ENCODE measurements at places on chromosomes 13 and 19.
A peak's percentile ranks its signal among the peaks of the same experiment; 100 is the strongest.

GRCh38 chr19:1261798-1262622 lies 7.1 kb upstream of the CIRBP start:
- DNase-seq, result no peak

- DNase-seq, result no peak
Measured at GRCh38 chr13:97896446-97896845, 57.0 kb upstream of the IPO5 start.

- DNase-seq, result peak; percentile 7
Measured at GRCh38 chr13:102400675-102401145, 1.1 kb downstream of the FGF14 start.

DNA sequence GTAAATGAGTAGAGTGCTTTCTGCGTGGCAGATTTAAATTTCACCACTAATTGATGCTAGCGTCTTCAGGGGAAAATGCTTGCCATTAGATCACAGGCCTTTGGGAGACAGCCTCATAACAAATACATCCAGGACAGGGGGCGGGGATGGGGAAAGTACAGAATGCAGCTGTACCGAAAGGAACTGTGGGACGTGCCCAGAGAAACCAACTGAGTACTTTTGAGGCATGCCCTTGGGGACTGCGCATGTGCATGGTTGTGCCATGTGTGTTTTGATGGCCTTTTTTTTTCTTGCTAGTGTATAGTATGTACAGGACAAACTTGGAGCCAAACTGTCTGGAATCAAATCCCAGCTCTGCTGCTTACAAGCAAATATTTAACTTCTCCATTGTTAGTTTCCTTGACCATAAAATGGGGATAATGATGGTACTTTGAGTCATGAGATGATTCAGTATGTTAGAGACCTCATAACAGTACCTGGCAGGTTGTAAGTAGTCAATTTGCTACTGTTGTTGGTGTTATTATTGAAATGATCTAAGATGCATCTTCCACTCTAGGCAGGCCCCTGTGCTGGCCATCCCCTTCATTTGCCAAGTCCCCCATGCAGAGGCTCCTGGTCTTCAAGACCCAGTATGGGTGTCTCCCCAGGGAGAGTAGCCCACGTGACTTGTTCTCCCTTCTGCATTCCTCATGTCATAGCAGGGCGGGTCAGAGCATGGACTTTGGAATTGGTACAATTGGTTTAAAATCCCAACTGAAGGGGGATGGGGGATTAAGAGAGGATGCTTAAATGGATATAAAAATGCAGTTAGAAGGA lies 68.3 kb upstream of the NPAS1 start:
- DNase-seq, result peak; percentile 46

DNA sequence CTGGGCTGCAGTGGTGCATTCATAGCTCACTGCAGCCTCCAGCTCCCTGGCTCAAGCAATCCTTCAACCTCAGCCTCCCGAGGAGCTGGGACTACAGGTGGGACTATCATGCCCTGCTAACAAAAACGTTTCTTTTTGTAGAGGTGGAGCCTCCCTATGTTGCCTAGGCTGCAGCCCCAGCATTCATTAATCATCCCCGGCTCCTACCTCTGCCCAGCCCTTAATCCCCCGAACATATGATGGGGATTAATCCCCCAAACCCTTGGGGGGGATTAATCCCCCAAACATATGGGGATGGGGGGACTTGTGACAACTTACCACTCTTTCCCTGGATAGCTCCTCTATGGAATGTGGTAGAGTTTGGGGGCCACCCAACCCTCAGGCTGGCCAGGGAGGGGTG lies 45.9 kb downstream of the SUGP2 start:
- no peak for DNase-seq

DNA sequence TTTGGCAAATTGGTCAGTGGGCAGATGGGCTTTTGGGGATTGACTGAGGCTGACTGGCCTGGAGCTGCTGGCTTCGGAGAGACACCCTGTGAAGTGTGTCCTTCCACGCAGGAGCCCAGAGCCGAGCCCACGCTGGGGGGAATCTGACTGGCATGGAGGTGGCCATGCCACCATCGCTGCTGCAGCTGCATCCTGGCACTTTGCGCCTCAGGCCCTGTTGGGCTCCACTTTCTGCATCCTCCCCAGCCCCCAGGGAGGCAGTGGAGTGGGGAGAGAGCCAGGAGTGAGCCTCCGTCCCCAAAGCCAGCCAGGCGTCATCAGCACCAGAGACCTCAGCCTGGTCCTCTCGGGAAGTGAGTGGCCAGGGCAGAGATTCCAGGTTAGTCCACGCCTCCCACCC lies 17.0 kb upstream of the NCCRP1 start:
- no peak for DNase-seq

Measured in stimulated activated CD4-positive, alpha-beta T cell treated with anti-CD3 and anti-CD28 coated beads, Interleukin-4, amount 100 ng/mL, for 24 hours (primary cell).